ENCODE measurements at places on chromosomes 13 and 19.
A peak's percentile ranks its signal among the peaks of the same experiment; 100 is the strongest.

DNA sequence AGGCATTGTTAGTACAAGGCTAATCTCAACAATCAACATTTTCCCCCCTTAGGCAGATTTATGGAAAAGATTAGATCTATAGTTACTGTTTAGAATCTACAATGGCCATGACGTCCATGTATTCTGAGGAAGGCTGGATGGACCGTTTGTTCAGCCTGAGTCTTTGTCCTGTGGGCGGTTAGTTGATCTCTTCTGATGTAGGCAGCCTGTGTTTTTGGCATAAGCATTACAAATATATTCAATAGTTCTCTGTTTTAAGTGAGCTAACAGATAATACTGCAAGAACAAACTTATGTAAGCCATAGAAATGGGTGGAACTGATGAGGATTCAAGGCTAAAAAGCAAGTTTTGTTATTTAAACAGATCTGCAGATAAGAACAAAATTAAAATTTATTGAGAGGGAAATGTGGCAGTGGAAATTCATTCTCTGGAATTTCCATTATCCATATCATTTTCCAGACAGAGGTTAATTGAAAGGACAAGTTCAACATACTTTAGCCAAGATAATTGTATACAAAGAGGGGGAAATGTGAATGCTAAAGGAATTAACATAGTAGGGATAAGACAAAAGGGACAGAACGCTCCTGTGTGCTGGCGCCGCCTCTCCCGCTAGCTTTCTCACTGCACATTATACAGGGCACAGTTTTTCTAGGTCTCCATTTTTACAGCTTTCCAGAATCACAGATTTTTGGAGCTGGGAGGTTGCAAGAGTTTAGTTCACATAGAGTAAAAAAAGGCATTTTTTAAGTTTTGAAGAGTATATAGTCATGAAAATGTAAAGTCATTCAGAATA lies 48.6 kb downstream of the FAM124A start:
- no peak for DNase-seq

DNA sequence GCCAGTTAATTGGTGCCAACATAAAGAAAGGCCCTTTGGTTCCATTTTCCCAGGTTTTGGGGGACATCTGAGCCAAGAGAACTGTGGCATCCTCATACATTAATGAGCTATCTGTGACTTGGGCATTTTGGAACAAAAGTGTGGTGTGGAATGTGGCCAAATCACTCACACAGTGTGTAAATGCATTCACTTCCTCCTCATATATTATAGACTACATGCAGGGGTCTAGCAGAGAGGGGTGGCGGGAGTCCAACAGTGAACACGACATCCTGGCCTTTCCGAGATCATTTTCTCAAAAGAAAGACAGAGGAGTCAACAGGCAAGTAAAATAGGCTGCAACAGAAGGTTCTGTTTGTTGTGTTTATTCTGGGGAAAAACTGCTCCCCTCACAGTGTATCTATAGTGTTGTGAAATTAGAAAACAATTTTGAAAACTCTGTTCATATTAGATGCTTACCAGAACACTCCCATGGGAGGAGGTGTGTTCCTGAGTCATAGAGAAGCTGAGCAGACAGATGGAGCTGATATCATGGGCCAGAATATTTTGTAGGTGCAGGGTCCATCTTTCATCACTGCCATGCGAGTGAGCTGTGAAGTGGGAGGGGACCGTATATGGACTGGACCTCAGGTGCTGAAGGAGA lies 36.9 kb downstream of the PABPC3 start:
- DNase-seq: no peak

DNA sequence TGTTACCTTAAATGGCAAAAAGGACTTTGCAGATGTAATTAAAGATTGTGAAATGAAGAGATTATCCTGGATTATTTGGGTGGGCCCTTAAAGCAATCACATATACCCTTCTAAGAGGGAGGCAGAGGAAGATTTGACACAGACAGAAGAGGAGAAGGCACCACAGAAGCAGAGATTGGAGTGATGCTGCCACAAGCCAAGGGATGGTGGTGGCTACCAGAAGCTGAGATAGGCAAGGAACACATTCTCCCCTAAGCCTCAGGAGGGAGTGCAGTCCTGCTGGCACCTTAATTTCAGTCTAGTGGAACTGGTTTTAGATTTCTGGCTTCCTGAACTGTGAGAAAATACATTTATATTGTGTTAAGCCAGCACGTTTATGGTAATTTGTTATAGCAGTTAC lies 24.2 kb downstream of the DEDD2 start:
- no peak for DNase-seq

GRCh38 chr13:32383836-32384618 lies 43.9 kb downstream of the N4BP2L1 start:
- DNase-seq: no peak

DNA sequence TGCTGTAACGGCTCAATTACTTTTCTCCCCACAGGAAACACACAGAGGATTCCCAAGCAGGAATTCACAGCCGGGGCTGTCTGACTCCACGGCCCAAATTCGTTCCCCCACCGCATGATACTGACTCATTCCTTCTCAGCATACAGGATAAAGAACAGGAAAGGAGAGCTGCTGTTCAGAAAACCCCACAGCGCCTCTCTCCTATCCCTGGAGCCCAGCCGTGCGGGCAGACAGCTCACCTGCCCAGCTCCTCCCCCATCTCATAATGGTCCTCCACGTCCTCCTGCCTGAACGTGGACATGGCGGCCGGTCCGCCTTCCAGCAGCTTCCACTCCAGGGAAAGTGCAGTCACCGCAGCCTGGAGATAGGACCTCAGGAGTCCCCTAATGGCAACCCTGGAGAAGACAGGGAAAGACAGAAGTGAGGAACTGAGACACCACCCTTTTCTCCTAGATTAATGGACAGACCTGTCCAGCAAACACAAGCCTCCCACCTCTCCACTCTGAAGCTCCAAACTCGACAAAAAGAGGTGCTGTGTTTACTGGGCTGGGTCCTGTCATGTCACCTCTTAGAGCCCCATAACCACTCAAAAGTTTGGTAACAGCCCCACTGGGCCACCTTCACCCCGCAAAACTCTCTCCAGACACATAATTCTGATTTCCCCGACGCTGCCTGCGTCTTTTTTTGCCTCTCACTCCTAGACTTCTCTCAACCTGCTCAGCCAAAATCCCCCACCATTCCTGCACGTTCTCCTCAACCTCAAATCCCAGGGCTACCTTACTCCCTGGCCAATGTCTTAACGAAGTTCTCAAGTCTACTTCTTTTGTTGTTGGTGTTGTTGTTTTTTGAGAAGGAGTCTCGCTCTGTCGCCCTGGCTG lies 1.2 kb downstream of the DAPK3 start:
- DNase-seq: peak; percentile 80

DNA sequence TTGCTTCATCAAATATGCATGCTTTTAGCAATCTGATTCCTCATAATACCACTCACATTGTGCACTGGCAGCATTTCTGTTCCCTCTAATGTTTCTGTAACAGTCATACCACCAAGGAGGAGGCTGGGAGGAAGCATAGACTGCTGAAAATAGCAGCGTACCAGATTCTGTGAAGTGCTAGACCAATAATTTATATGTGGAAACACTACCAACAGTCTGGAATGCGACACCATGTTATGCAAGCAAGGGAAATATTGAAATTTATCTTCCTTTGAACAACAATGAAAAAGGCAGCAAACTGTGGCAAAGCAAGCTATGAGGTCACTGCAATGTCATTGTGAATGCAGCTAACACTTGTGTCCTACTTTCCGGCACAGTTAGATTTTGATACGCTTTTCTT lies 1388.0 kb downstream of the EFNB2 start:
- no peak for DNase-seq

GRCh38 chr13:25733696-25734435 lies 317.9 kb downstream of the SHISA2 start:
- DNase-seq: peak; percentile 24

GRCh38 chr13:22940090-22940710 lies 240.6 kb upstream of the SGCG start:
- no peak for DNase-seq
